Kidney (tissue), 22 donors: ENCODE measurements at places on chromosomes 13 and 19.

DNA sequence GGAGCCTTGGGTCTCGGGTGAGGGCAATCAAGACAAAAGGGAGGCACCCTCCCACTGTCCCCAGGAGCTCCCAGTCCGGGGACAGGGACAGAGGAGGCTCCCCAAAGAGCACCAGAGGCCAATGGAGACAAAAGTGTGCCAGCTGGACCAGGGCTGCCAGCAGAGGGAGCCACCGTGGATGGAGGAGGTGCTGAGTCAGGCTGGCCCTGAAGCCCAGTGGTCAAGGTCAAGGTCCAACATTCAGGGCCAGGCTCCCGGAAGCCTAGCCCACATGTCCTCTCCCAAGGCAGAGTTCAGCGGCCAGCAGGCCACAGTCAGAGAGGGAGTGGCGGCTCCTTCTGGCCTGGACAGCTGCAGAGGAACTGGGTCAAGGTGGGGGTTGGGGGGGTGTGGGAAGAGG, 8.4 kb downstream of the COL5A3 start:
- DNase-seq = no peak

DNA sequence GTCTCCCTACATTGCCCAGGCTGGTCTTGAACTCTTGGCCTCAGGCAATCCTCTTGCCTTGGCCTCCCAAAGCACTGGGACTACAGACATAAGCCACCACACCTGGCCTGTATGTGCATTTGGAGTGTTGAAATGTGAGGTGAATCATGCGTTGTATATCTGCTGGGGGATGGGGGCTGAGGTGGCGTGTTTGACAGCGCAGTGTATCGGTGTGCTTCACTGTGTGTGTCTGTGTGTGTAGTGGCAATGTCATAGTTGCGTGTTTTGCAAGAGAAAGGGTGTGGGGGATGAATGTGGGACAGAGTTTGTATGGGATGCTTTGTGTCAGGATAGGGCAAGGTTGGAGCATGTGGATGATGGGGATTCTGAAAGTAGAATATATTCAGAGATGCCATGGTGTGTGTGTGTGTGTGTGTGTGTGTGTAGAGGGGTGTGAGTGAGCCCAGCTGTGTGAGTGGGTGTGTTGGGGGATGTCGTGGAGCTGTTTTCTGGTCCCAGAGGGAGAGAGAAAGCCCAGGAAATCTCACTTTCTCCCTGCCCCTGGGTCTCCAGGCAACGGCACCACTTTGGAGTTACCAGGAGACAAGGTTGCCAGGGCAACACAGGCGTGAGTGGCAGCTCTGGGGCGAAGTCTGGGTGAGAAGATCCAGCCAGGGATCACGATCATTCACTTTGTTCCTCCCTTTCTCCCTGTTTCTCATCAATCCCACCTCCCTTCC, 1.1 kb upstream of the SWSAP1 start:
- DNase-seq = peak; percentile 77

GRCh38 chr19:20371911-20372310, 193.7 kb downstream of the ZNF737 start:
- no peak for DNase-seq

GRCh38 chr13:40569024-40569350, 97.5 kb downstream of the FOXO1 start:
- no peak for DNase-seq

- no peak for DNase-seq
Observed at GRCh38 chr13:20719783-20720182, 16.3 kb downstream of the IL17D start.

DNA sequence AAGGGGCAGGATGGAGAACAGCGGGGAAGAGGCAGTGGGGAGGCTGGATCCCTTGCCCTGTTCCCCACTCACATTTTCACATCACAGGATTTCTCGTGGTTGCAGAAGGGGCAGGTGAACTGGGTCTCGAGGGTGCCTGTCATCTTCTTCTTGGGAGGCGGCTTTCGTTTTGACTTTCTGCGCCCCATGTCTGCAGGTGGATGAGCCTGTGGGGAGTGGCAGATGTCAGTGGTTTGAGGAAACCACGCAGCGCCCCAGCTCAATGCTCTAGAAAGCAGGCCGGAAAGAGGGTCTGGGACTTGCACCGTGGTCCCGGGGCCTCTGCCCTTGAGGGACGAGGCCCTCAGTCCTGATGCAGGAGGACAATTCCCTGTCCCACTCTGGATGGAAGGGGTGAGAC, 4.9 kb downstream of the ELOF1 start:
- DNase-seq = no peak

DNA sequence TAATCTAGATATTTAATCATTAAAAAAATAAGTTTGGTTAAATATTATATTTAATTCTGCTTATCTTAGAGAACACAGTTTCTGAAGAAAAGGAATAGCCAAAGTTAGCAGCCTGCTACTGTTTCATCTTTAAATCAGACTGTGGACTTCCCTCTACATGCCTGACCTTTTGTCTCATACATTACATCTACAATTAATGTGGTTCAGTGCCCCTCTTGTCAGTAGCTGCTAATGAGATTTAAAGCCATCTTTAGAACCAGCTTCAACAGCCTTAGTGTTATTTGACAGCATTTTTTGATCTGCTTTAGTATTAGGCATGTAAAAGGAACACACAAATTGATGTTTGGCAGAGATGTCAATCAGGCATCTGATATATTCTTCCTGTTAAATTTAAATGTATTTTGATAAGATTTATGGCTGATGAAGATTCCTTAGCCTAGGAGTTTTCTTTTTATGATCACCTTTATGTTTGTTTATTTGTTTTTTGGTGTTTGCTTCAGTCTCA, 1925.8 kb upstream of the PRR20A start:
- no peak for DNase-seq

DNA sequence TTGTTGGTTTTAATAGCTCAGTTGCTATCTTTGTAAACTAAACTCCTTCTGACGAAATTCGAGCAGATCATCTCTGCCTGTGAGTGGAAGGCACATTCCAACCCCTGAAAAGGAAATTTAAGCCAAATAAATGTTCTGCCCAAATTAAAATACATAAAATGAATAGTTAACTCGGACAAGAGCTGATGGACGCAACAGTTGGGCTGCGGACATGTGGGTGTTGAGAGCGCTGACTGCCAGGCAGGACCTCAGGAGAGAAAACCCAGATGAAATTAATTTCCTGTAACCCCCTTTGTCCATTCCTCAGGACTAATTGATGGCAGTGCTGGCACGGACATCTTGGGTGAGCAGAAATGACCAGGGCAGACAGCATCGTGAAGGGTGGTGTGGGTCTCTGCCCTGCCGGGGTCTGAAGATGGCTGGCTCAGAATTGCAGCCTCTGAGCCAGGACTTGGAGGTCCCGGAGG, 86.5 kb downstream of the TSHZ3 start:
- peak; percentile 47 for DNase-seq

GRCh38 chr19:41548954-41549688, 26.8 kb upstream of the CEACAM21 start:
- no peak for DNase-seq

GRCh38 chr19:7179917-7180306, 110.4 kb downstream of the ZNF557 start:
- DNase-seq = no peak

DNA sequence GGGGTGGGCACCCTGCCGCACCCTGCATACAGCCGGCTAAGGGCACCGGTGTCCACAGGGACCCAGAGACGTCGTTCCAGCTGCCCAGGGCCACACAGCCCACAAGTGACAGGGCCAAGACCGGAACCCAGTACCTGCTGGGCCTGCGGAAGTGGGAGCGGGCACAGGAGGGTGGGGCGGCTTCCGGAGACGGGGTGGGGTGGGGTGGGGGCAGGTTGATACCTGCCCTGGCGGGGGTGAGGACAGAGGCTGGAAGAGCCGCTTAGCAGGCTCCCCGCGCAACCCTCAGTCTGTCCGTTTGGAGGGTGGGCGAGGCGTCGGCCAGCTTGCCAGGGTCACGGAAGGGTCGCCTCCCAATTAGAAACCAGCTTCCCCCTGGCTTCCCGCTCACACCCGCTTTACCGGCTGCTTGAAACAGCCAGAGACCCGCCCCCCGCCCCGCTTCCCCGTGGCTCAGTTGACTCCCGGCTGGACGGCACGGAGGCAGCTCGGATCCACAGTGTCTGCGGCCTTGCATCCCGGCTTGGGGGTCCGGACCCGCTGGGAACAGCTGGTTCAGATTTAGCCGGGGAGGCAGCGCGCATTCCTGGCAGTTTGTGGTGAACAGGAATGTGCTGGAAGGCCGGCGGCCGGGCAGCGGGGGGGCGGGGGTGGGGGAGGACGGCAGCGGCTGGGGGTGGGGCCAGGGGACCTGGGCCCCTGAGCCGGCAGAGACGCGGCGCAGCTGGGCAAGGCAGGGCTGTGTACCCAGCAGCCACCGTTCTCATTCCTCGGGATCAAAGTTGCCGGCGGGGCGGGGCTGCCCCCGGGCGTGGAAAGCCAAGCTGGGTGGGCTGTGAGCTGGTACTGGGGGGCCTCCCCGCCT, 1.9 kb downstream of the CNN2 start:
- peak; percentile 96 for DNase-seq

DNA sequence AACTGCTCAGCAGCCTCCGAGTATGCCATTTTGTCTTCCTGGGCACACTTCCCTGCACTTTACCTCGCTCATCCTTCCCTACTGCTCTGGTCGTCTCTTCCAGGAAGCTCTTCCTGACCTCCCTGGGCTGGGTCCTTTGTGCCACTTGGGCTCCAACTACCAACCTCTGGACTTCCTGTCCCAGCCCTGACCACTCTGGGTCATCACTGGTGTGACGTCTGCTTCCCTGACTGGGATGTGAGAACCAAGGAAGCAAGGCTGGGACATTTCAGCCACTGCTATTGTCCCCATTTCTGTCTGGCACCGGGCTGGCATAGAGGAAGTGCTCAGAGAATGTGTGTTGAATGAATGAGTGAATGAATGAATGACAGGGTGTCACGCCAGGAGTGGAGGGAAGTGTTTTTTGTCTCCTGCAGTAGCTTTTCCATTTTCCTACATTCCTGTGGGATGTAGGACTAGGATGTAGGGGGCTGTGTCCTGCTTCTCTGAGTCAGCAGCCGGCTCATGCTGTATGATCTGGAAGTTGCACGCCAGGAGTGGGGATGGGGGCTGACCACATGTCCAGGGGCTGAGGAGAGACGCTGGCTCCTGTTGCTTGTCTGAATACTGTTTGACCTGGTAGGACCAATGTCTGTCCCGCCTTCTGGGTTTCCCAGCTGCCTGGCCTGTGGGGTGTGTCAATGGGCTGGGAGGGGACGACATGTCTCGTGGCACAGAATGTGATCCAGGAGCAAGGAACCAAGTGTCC, 14.7 kb downstream of the NOVA2 start:
- no peak for DNase-seq

DNA sequence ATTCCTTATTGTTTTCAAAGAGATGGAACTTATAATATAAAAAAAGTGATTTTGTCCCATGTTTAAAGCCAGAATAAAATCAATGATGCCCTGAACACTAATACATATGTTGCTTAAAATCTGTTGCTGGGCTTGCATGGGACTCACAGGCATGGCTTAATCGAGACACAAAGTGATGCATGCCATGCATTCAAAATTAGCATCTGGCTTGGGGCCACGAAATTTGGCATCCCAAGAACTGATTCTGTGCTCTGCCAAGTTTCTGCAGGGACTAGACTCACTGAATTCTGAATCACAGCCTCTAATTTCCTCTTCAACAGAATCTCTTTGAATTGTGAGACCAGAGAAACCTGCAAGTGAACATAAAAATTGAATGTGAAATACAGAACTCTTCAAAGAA, 109.2 kb downstream of the PCDH17 start:
- no peak for DNase-seq

DNA sequence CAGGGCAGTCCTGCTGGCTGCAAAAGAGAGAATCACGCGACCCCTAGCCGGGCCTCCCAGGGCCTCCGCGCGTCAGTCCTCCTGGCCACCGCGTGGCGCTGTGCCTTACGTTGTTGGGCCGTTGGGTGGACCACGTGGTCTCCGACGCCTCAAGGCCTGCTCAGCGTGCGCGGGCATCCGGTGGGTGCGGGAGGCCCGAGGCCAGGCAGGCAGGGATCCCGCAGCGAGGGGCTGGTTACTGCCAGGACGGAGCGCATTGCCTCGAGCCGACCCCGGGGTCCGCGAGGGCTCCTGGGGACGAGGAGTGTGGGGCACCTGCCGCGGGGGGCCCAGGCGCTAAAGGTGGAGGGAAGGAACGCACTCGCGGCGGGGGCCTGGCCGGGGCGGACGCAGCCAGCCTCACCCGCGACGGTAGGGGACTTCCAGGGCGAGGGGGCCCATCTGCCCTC, at the start of gene TDRD12:
Gene TDRD12, plus strand, starts transcription at position 157 of the 449 bp plus-strand sequence. CDS start 306 bp downstream, outside the sequence.
- DNase-seq = no peak

DNA sequence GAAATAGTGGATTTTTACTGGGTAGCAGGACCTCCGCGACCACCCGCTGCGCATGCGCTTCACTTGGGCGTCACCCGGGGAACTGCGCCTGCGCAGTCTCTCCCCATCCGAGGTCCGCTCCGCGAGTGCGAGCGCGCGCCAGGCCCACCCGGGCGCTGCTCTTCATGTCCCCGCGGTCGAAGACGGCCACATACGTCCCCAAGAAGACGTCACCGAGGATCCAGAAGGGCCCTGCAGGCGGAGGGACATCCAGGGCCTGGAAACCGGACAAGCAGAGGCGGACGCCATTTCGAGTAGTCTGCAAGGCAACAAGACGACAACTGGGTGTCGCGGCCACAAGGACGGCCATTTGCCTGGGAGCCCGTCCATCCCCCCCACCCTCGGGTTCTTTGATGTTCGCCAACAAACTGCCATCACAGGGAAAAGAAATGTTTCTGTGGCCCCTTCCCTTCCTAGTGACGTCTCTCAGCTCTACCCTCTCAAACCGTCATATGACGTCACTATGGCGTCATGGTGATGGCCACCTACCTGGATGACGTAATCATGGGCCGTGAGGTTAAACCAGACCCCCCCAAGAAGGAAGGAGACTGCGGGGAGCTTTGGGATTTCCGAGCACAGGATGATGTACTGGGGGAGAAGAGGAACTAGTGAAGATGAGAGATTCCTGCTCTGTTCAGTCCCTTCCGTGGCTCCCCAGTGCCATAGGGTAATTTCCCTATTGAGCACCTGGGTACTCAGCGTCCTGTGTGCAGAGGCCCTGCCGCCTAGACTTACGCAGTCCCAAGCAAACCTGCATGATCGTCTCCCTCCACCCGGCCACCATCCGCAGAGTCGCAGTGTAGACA, 6.7 kb downstream of the NAPSA start:
- DNase-seq = peak; percentile 91

- DNase-seq = no peak
Observed at GRCh38 chr19:34828156-34828555, 55.1 kb upstream of the ZNF599 start.

DNA sequence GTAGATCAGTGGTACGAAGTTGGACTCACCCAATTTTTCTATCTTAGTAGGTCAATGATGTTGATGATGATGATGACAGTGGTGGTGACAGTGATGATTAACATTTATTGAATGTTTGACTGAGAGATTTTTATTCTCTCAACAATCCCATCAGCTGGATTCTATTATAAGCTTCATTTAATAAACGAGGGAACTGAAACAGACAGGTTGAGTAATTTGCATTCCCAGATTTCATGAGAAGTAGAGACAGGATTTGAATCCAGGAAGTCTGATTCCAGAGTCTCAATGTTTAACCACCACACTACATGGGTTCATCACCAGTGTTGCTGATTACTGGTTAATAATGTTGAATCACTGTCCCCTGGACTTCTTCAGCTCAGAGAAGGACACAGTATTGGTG, 168.9 kb downstream of the FLT1 start:
- DNase-seq = no peak

GRCh38 chr19:31378404-31378803, 29.2 kb upstream of the TSHZ3 start:
- no peak for DNase-seq

GRCh38 chr19:50465986-50466705, 10.2 kb upstream of the EMC10 start:
- DNase-seq = peak; percentile 69
